ENCODE measurements at places on chromosomes 13 and 19.

GRCh38 chr19:1817553-1818179 is 5.6 kb upstream of the ATP8B3 start:
- no peak for DNase-seq

GRCh38 chr19:11434703-11435056 is 241 bp downstream of the ODAD3 start:
- DNase-seq: no peak

DNA sequence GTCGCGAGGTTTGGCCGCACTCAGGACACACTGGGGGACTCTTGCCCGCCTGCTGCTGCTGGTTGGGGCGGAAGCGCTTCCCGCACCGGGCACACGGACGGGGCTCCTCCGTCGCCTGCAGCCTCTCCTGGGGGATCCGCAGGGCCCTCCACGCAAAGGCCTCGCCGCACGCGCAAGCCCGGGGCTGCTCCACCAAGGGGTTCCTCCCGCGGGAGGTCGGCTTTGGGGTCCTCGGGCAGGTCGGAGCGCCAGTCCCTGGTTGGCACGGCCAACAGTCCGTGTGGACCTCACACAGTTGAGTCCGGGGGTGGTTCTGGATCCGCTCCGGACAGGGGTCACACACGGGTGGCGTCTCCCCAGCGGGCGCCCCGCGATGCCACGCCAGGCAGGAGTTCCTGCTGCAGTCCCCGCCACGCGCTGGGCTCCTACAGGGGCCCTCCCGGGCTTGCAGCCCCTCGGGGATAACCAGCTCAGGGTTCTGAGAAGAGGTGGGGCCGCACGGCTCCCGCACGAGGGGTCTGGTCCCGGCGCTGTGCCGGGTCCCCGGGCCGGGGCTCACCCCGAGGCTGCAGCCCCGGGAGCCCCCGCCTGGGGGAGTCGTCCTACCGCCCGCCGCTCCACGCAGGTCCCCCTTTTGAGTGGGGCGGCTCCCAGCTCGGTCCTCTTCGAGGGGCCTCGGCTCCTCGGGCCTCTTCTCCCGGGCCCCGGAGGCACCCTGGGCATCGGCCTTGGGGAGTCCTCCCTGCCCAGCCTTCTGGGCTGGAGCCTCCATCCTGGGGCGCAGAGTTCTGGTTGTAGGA is 6.2 kb upstream of the ZNF497 start:
- DNase-seq: no peak

DNA sequence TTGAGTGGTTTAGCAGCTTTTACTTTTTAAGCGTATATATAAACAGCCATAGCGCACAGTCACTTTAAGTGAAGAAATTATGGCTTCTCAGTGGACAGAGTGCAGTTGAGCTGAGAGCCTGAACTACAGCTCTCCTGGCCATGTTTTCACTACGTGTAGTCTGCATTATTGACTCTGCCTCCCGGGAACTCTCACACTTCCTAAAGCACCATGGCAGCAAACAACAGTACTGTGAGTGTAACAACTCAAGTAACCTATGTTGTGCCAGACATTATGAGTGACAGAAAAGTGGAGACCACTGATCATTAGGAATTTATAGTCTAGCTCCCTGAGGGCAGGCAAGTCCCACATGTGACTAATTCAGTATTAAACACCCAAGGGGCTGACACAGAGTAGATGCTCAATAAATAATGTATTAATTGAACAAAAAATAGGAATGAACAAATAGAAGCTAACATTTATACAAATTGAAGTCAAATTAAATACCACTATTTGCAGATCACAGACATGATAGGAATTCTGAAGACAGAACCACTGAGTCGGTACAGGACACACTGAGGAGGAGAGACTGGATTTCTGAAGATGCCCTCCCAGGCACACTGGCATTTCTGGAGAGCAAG is 19.7 kb downstream of the EFNB2 start:
- no peak for DNase-seq

GRCh38 chr19:1384085-1384462 is 367 bp downstream of the NDUFS7 start:
- DNase-seq: no peak

- no peak for DNase-seq
Observed at GRCh38 chr13:108618233-108618632, 11.2 kb upstream of the MYO16 start.

GRCh38 chr13:29182216-29182615 is 362.1 kb downstream of the MTUS2 start:
- DNase-seq: no peak

- no peak for DNase-seq
Observed at GRCh38 chr19:13060233-13060963, 42.3 kb downstream of the LYL1 start.

GRCh38 chr13:30107521-30108136 is 199.7 kb downstream of the KATNAL1 start:
- no peak for DNase-seq

DNA sequence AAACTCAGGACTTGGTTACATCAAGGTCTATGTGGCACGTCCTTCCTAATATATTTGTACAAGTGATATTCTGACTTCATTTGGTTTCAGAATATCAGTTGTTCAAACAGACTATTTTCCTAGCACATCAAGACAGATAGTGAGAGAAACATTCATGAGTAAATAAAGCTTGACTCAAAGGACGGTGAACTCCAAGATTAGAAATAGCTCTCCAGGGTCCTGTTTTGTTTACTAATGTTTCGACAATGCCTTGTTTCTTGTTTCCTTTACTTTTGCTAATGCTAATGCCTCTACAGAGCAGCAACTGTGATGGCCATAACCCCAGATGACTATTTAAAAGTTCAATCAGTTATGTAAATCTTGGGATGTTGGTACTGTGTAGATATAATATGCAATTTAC is 313.9 kb downstream of the KLF12 start:
- DNase-seq: no peak

- DNase-seq: no peak
Observed at GRCh38 chr13:77036279-77036678, 9.3 kb upstream of the FBXL3 start.

GRCh38 chr19:56973713-56974555 is 133.4 kb upstream of the PEG3 start:
- no peak for DNase-seq

- no peak for DNase-seq
Observed at GRCh38 chr13:41490371-41491015, 33.1 kb downstream of the RGCC start.

- DNase-seq: no peak
Observed at GRCh38 chr19:6047256-6047655, 63.0 kb downstream of the RFX2 start.
